T-helper 17 cell (primary cell): ENCODE measurements at places on chromosomes 1 and 21.

DNA sequence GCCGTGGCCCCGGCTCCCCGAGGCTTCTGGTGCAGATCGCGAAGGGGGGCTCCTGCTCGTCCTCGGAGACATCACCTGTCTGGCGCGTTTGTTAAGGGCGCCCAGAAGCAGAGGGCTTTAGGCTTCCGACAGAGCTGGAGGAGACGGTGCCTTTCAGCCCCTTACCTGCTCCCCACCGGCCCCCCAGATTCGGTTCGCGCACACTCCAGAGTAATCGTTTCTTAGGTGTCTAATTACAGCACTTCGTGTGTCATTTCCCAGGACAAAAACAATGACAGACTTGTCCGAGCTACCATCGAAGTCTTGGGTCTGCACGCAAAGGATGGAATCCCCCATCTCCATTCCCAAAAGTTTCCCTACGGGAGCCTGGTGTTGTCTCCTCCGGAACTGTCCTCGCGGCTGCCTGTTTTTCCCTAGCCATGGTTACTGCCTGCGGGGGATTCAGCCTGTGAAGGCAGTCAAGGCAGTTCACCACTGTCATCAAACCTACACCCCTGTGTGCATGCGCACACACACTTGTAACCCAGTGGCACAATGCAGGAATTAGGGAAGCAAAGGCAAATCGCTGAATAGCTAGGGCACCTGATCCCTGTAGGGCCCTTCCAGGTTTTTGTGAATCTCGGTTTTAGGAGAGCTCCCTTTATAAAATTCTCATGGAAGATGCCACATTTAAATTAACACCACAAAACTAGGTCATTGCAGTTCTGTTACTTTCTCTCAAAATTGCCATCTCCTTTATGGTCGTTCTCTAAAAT is 738 bp upstream of the CDC42BPA start:
- no peak for DNase-seq

- no peak for DNase-seq
These were observed 124.9 kb upstream of the BACE2 start for GRCh38 chr21:41043014-41043413.

- no peak for DNase-seq
These were observed 3.0 kb upstream of the MAN1A2 start for GRCh38 chr1:117364240-117364639.

GRCh38 chr1:243354511-243355153 is 98.8 kb downstream of the SDCCAG8 start:
- DNase-seq = no peak

GRCh38 chr21:16357994-16358393 is 628.2 kb downstream of the USP25 start:
- no peak for DNase-seq

- DNase-seq = no peak
These were observed 41.3 kb downstream of the PRDM15 start for GRCh38 chr21:41837756-41838297.

DNA sequence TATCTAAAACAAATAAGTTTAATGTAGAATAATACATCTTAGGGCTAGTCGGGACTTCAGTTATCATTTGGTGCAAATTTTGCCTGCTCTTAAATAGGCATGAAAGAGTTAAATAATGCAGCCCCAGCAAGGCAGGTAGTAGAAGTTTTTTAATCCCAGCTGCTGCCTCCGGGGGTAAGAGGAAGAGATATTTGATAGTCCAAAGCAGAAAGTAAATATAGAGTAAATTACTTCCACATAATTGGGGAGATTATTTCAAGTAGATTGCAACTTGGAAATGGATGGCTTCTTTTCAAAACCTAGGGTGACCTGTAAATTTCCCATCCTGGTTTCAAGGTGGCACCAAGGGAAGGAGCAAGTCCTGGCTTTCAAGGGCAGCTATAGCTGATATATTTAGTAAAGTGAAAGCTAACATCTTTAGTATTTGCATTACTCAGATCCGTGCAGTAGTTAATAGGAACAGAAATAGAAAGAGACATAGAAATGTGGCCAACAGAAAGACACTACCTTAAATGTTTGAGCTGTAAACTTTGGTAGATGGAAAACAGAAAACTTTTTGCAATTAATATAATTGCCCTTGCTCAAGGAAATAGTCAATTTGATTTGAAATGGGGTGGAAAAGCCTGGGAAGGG is 109.1 kb downstream of the LMO4 start:
- no peak for DNase-seq

DNA sequence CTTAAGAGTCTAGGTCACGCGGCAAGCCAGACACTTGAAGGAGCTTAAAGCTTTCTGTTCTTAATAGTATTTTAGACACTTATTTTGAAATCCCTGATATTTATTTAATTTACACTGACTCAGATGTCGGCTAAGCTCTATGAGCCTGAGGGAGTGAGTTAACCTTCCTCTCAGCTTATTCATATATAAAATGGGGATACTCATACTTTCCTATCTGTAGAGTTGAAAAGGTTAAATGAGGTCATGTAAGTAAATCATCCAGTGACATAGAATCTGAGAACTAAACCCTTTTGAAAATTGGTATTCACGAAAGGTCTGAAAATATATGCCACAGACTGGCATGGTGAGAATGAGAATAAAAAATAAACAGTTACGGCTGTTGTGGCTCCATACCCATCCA is 1.4 kb upstream of the GPR161 start:
- DNase-seq = no peak

- no peak for DNase-seq
These were observed 12.7 kb upstream of the PLEKHM2 start for GRCh38 chr1:15671430-15671829.

DNA sequence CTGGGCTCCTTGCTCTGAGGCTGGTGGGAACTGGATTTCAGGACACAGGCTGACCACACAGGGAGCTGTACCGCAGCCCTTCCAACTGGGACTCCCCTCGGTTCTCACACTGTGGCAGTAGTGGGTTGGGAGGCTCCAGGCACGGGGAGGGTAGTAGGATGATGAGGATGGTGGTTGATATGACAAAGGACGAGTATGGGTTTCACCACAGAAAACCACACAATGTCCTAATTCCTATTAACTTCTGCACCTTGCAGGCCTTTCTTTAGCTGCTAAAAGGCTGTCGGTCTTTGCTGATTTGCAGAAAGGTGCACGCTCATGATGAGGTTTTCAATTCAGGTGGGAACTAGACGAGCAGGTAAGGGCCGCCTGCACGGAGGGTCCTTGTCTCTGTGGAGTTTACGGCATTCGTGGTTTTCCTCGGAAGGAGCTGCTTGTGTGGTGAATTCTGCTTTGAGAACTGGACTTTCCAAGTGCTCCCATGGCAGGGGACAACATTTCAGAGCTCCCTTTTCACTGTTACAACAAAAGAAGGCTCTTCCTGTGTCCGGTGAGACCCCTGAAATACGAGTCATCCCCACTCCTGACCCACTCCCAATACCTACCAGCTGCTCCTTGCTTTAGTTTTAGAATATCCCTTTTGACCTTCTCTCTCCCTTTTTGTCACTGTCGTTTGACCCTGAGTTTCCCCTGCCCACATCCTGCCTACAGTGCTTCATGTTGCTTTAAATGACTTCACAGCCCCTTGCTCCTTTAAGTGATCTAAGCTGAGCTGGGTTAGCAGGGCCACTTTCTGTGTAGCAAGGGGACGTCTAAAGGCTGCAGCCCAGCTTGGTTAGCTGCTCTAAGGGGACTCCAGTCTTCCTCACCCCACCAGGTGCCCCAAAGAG is 125.1 kb downstream of the MRPS6 start:
- no peak for DNase-seq

DNA sequence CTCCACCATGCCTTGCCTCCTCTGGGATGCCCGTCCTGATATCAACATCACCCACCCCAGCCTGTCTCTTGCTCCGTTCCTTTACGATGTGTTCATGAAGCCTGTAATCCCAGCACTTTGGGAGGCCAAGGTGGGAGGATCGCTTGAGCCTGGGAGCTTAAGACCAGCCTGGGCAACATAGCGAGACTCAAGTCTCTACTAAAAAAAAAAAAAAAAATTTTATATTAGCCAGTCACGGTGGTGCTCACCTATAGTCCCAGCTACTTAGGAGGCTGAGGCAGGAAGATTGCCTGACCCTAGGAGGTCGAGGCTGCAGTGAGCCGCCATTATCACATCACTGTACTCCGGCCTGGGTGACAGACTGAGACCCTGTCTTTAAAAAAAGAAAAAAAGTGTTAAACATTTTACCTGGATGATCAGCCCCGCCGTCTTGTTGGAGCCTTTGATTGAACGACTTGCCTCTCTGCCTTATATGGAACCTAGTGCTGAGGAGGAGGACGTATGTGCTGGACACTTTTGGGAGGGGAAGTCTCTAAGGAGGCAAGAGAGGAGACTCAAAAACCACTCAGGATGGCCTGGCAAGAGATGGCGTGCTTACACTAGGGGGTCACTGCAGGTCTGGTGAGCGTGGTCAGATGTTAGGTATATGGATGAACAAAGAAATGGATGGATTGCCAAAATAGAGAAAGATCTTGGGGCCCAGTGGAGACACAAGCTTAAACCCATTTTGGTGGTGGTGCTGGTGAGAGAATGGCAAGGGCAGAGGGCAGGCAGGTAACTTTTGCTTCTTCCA is 80.5 kb upstream of the IFFO2 start:
- no peak for DNase-seq
